ENCODE measurements at places on chromosomes 12 and 14.

GRCh38 chr12:132392389-132393244 is 63.2 kb upstream of the GALNT9 start:
- no peak for DNase-seq

DNA sequence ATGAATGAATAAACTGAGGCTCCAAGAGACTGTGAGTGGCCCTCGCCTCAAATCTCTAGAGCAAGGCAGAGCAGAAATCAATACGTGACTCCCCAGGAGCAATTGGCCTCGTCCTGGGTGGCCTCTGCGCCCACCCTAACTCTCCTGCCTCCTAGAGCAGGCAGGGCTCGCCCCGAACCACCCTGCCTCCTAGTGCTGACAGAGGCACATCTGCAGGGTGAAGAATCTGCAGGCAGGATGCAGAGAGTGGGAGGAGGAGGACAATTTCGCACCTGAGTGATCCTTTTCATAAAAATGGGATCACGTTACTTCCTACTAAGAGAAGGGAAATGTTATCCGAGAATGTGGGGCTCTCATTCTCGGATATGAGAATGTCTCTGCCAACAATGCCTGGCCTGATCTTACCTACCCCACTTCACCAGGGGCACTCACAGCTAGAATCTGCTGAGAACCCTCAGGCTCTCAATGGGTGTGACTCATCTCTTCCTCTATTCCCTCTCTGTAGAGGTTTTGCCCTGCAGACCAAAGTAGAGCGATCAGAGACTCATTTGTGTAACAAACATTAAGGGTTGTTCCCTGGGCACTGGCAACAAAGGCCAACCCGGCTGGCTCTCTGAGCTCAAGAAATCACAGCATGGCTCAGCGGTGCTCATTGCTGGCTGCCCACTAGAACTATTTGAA is 61.7 kb upstream of the BCL2L14 start:
- no peak for DNase-seq

DNA sequence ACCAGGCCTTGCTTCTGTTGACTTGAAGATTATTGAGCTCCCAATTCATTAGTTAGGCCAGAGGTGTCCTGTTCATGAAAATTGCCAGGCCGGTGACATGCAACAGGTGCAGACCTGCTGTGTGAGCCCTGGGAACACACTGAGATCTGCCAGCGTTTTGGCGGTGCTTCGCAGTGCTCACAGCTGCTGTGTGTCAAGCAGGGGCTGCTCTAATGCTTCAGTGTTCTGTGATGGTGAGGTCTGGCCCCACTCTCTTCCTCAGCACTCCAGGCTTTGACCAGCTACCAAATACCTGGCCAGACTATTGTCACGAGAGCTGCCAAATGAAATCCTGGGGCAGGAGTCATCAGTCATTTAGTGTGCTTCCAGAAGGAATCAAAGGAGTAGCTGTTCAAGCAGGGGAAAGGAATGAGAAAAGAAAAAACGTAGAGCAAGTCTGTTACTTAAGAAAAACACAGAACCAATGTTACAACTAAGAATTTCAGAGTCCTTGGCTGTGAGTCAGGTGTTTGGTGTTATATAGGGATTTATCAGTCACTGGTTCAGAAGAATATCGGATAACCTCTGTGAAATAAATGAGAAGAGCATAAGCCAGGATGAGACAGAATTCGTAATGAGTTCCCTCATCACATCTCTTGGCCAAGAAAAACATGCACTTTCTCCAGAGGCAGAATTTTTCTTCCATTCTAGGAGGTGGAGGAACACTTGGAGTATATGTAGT is 150.8 kb downstream of the FBXL14 start:
- no peak for DNase-seq

DNA sequence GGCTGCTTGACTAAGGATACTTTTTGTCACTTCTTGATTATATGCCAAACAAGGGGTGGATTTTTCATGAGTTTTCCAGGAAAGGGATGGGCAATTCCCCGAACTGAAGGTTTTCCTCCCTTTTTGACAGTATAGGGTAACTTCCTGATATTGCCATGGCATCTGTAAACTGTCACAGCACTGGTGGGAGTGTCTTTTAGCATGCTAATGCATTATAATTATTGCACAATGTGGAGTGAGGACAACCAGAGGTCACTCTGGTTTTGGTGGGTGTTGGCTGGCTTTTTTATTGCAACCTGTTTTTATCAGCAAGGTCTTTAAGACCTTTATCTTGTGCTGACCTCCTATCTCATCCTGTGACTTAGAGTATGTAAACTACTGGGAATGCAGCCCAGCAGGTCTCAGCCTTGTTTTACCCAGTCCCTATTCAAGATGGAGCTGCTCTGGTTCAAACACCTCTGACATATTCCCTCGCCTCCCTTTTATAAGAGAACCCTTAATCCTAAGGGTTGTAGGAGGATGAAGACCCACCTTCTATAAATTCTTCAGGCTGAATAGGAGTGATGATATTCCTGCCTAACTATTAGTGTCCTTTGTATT is 471.2 kb downstream of the ATP23 start:
- DNase-seq: no peak

DNA sequence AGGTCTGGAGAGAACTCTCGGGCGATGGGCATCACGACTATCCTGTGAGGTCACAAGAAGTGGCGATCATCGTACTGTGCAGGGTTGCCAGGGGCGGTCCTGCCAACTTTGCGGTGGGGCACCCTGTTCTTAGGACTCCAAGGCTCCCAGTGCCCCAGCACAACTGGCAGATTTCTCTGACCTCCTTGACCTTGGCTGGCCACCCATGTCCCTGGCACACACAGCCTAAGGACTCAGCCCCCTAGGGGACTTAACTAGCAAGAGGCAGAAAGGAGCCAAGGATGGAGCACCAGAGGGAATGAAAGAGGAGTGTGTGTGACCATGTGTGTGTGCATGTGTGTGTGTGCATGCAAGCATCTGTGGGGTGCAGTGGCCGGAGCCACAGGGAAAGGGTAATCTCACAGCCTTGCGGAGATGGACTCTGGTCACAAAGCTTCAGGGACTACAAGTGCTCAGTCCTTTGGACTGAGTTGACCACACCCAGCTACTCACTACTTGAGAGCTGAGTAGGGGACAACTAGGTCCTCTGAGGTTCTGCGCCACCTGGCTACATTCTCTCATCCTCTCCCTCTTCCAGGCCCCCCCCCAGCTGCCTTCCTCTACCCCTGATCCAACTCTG is 13.7 kb downstream of the SLC48A1 start:
- DNase-seq: no peak

- DNase-seq: no peak
Measured at GRCh38 chr14:100434033-100434601, 111.0 kb downstream of the SLC25A47 start.

DNA sequence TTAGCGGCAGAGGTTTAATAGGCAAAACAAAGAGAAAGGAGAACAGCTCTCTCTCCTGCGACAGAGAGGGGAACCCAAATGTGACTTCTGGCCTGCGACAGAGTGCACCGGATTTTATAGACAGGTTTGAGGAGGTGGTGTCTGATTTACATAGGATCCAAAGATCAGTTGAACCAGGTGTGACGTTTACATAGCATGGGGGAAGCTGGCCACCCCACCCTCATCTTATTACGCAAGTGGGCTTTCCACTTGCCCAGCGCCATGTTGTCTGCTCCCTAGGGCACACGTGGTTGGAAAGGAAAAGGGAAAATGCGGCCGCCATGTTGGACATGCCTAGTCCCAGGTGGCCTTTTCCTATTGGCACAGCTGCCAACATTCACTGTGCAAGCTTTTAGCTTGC is 17.4 kb downstream of the BCL2L14 start:
- no peak for DNase-seq

DNA sequence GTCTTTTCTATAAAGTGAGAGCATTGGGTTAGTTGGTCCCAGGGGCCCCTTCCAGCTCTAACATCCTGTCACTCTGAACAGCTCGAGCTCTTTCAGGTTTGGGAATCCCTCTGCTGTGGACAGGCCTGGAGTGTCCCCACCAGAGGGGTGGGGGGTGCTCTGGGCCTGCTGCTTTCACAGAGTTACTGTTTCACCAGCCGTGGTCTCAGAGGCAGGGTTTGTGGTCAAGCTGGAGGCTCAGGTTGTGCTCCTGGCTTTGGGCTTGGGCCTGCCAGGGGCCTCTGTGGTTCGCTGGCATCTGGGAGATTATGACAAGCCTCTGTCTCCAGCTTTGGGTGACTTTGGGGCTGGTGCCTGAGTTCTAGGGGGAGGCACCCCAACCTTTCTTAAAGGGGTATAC is 59.6 kb downstream of the FBXL14 start:
- DNase-seq: no peak

- DNase-seq: no peak
Measured at GRCh38 chr12:58174316-58174715, 232.9 kb downstream of the ATP23 start.

- no peak for DNase-seq
Measured at GRCh38 chr14:50967790-50968189, 23.5 kb upstream of the PYGL start.

GRCh38 chr14:89296281-89296745 is 120.7 kb downstream of the FOXN3 start:
- DNase-seq: no peak

GRCh38 chr14:54713379-54713778 is 146.5 kb downstream of the SAMD4A start:
- no peak for DNase-seq
